Lower leg skin (tissue), 4 donors: ENCODE measurements at places on chromosomes 7 and 10. TPM values are rescaled to one million over a fixed set of nuclear protein-coding genes. Genes with fewer than 3 reads are reported as not detected.

SPDYE8 gene
- not detected for total RNA-seq

NYAP1 gene
- total RNA-seq = 2.1 TPM

DRGX gene
- not detected for total RNA-seq

NUTM2B gene
- 2.4 TPM for total RNA-seq

NODAL gene
- total RNA-seq = not detected

HOXA13 gene
- 0.54 TPM for total RNA-seq
